Right ventricle myocardium superior (tissue), 1 donor: ENCODE measurements at places on chromosomes 1 and 21. TPM values are rescaled to one million over a fixed set of nuclear protein-coding genes. Genes with fewer than 3 reads are reported as not detected.

KRTAP13-2 gene
- total RNA-seq = not detected

AUNIP gene
- total RNA-seq = 0.11 TPM

SH2D2A gene
- total RNA-seq = 1.1 TPM

BARHL2 gene
- not detected for total RNA-seq

PPP1R12B gene
- total RNA-seq = 636 TPM

GBP2 gene
- total RNA-seq = 11.1 TPM

OR2G6 gene
- not detected for total RNA-seq

SPRR2F gene
- total RNA-seq = not detected

WNT3A gene
- not detected for total RNA-seq

CFHR3 gene
- 0.24 TPM for total RNA-seq

BLACAT1 gene
- not detected for total RNA-seq

CA14 gene
- total RNA-seq = 14.0 TPM

HUNK gene
- 0.19 TPM for total RNA-seq

GREM2 gene
- not detected for total RNA-seq

UBL4B gene
- not detected for total RNA-seq

CLCA1 gene
- not detected for total RNA-seq

MROH9 gene
- not detected for total RNA-seq

TNFRSF25 gene
- total RNA-seq = 13.7 TPM

SYDE2 gene
- 21.4 TPM for total RNA-seq

LRRIQ3 gene
- 0.43 TPM for total RNA-seq

RNPC3 gene
- total RNA-seq = 18.7 TPM

FAM72D gene
- 0.32 TPM for total RNA-seq

DRAXIN gene
- 0.05 TPM for total RNA-seq

TMEM269 gene
- total RNA-seq = not detected

PCP4 gene
- total RNA-seq = 3.0 TPM

LCE3E gene
- total RNA-seq = not detected

JAK1 gene
- total RNA-seq = 94.1 TPM

AVPR1B gene
- total RNA-seq = not detected

OR14K1 gene
- total RNA-seq = not detected

CD1E gene
- total RNA-seq = not detected
